Gastrocnemius medialis (tissue), 4 donors: ENCODE measurements at places on chromosomes 3 and 15. TPM values are rescaled to one million over a fixed set of nuclear protein-coding genes. Genes with fewer than 3 reads are reported as not detected.
A peak's percentile ranks its signal among the peaks of the same experiment; 100 is the strongest.

GRCh38 chr3:23830869-23831484 is 25.2 kb downstream of the UBE2E1 start:
- no peaks in the 10 kb centered on the region for H3K36me3 ChIP-seq
- DNase-seq = no peak
- peaks cover 50% of the 10 kb centered on the region for H3K4me1 ChIP-seq

DNA sequence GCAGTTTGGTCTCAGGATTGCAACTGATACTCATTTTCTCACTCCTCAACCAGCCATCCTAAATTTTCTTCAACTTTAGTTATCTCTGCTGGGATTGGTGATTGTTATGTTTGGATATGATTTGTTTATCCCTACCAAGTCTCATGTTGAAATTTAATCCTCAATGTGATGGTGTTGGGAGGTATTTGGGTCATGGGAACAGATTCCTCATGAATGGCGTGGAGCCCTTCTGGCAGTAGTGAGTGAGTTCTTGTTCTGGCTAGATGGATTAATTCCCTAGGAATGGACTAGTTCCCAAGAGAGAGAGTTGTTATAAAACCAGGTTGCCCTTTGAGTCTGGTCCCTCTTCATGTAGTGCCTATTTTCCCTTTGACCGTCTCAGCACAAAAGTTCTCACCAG is 399.9 kb downstream of the SQOR start:
- H3K4me1 ChIP-seq = no peaks in the 10 kb centered on the region
- H3K4me3 ChIP-seq = no peak overlapping the region
- no peak overlapping the region for H3K27ac ChIP-seq
- H3K36me3 ChIP-seq = no peaks in the 10 kb centered on the region

GRCh38 chr15:58258501-58259292 is 120.5 kb downstream of the AQP9 start:
- no peaks in the 10 kb centered on the region for H3K36me3 ChIP-seq
- H3K27me3 ChIP-seq = no peaks in the 10 kb centered on the region
- peak; percentile 51 for DNase-seq

GRCh38 chr15:91515188-91515754 is 338.2 kb upstream of the SLCO3A1 start:
- no peak overlapping the region for H3K4me3 ChIP-seq
- H3K27ac ChIP-seq = no peak overlapping the region
- no peaks in the 10 kb centered on the region for H3K27me3 ChIP-seq
- no peaks in the 10 kb centered on the region for H3K4me1 ChIP-seq
- H3K36me3 ChIP-seq = no peaks in the 10 kb centered on the region
- DNase-seq = no peak

GRCh38 chr15:48710952-48711495 is 65.5 kb upstream of the FBN1 start:
- no peak overlapping the region for H3K27ac ChIP-seq
- no peaks in the 10 kb centered on the region for H3K36me3 ChIP-seq
- no peaks in the 10 kb centered on the region for H3K4me1 ChIP-seq
- no peak overlapping the region for H3K4me3 ChIP-seq

DNA sequence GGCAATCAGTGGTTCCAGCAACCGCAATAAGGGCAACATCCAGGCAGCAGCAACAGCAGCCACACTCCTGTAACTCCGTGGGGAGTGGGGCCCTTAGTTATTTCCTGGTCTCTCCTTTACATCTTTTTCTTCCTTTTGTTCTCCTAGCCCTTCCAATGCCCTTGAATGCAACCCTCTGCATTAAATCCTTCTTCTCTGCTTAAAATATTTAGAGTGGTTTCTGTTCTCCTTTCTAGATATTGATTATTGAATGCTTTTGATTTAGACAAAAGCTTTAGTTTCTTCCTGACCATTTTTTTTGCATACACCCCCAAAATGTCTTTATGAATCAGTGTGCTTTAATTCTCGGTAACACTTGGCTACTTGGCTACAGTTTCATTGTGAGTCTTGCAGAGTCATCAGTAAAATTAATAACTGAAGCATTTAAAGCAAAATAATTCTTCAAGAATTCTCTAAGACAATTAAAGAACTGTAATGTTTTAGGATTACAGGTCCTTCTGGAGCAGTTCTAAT is 586.1 kb downstream of the MECOM start:
- no peak for DNase-seq
- no peaks in the 10 kb centered on the region for H3K4me1 ChIP-seq
- H3K27me3 ChIP-seq = no peaks in the 10 kb centered on the region
- no peak overlapping the region for H3K27ac ChIP-seq
- no peak overlapping the region for H3K4me3 ChIP-seq

DNA sequence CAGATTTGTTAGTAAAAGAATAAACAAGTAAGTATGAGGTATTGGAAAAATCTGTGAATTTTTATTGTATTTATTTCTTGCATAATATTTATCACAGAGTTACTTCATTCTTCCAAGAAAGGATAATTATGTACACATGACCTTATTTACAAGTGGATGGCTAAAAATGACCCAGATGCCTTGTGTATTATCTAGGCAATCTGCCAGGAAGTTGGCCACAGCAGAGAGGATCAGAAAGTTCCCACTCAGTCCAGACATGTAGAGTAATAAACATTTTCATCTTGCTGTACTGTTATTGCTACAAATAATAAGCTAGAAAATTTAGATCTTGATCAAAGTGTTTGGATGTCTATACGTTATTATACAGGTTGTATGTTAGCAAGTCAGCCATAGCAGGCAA is 317.1 kb downstream of the EPHA6 start:
- no peak overlapping the region for H3K4me3 ChIP-seq
- H3K27ac ChIP-seq = no peak overlapping the region
- DNase-seq = no peak
- no peaks in the 10 kb centered on the region for H3K36me3 ChIP-seq

DNA sequence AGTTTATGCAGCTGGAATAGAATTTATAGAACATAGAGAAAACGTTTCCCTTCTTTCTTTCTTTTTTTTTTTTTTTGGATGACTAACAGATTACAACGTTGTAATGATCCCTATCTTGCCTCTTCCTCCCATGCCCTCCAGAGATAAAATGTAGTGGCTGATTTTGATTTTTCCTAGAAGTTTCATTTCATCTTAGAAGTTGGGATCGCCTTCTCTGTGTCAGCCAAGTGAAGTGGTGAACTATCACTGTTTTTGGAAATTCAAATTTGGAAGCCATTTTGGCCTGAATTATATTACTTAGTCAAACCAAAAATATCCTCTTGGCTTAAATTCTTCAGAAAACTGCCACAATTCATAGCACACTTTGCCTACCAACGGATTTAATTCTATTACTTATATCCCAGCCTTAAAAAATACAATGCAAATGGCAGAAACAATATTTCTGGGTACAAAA is 1025.5 kb upstream of the NR2F2 start:
- peak overlapping the region; percentile 75 for H3K27ac ChIP-seq
- H3K36me3 ChIP-seq = no peaks in the 10 kb centered on the region
- no peaks in the 10 kb centered on the region for H3K27me3 ChIP-seq
- DNase-seq = no peak

GRCh38 chr15:68279779-68280753 is 2.5 kb downstream of the FEM1B start:
- peaks cover 69% of the 10 kb centered on the region for H3K4me1 ChIP-seq
- H3K4me3 ChIP-seq = peak overlapping the region; percentile 77
- H3K36me3 ChIP-seq = peaks cover 17% of the 10 kb centered on the region
- H3K27ac ChIP-seq = peak overlapping the region; percentile 100
- H3K27me3 ChIP-seq = no peaks in the 10 kb centered on the region
- peak; percentile 61 for DNase-seq

GRCh38 chr3:134325061-134325705 is 49.1 kb downstream of the AMOTL2 start:
- DNase-seq = no peak
- H3K4me3 ChIP-seq = no peak overlapping the region
- H3K27ac ChIP-seq = no peak overlapping the region
- peaks cover 22% of the 10 kb centered on the region for H3K4me1 ChIP-seq

DNA sequence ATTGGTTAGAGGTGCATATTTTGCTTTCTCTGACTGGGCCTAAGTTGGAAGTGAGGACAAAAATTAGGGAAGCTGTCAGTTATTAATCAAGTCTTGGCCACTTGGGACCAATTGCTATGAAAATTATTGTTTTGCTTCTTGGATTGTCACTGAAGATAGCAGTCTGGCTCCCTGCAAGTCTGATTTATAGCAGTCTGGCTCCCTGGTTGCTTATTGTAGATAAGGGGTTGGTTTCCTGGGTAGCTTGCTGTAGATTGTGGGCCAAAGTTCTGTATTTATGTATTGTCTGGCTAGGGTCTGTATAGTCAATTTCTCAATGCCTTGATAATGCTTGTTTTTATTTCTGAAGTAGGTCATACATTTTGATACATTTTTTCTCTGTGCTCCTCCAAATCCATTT is 13.3 kb upstream of the DRD3 start:
- H3K4me3 ChIP-seq = no peak overlapping the region
- H3K36me3 ChIP-seq = no peaks in the 10 kb centered on the region
- no peak for DNase-seq
- no peaks in the 10 kb centered on the region for H3K4me1 ChIP-seq

DNA sequence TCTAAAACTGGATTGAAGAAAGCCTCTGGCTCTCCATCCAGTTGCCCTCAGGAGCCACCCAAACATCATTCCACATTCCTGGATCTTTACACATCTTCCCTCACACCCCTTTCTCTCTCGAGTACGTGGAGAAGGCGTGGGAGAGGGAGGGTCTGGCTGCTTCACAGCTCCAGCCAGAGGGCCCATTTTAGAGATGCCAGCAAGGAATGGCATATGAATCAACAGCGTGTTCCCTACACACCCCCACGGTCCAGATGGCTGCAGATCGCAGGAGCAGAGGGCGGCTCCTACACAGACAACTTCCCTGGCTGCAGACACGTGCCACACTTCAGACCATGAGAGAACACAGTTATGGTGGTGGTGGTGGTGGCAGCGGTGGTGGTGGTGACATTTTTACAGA is 280.1 kb downstream of the ERC2 start:
- no peaks in the 10 kb centered on the region for H3K27me3 ChIP-seq
- H3K27ac ChIP-seq = no peak overlapping the region
- H3K4me1 ChIP-seq = no peaks in the 10 kb centered on the region
- no peak for DNase-seq
- H3K36me3 ChIP-seq = no peaks in the 10 kb centered on the region

DNA sequence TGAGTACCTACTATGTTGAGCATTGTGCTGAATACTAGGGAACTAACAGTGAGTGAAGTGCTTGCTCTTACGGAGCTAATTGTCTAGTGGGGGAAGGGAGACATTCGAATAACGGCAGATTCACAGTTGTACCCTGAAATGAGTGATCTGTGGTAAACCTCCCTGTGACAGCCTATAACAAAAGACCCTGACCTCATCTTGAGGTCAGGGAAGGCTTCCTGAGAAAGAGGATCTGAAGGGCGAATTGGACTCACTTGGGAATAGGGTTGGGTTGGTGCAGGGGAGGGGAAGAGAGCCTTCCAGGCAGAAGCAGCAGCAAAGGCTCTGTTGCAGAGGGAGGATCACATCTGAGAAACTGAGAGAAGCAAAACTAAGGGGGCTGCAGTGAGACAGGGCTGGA is 13.2 kb downstream of the HPS3 start:
- H3K27ac ChIP-seq = no peak overlapping the region
- no peaks in the 10 kb centered on the region for H3K27me3 ChIP-seq
- no peak overlapping the region for H3K4me3 ChIP-seq
- no peaks in the 10 kb centered on the region for H3K4me1 ChIP-seq
- H3K36me3 ChIP-seq = no peaks in the 10 kb centered on the region

DNA sequence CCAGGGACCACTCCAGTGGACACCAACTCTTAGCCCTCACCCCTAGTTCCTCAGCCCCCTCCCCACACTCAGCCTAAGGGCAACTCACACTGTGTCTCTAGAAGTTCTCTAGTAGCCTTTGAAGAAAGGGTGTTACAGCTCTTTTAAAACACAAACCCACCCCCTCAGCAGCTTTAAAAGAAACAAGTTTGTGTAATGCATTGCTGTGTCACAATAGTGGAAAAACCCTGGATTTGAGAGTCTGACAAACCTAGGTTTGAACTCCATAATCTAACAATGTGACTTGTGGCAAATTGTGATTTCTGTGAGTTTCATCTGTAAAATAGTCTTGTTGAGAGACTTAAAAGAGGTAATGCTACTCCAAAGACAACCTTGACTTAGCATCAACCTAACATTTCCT is 54.0 kb downstream of the PLCH1 start:
- DNase-seq = no peak
- no peaks in the 10 kb centered on the region for H3K36me3 ChIP-seq
- no peaks in the 10 kb centered on the region for H3K4me1 ChIP-seq
- no peak overlapping the region for H3K4me3 ChIP-seq
- H3K27me3 ChIP-seq = no peaks in the 10 kb centered on the region

DNA sequence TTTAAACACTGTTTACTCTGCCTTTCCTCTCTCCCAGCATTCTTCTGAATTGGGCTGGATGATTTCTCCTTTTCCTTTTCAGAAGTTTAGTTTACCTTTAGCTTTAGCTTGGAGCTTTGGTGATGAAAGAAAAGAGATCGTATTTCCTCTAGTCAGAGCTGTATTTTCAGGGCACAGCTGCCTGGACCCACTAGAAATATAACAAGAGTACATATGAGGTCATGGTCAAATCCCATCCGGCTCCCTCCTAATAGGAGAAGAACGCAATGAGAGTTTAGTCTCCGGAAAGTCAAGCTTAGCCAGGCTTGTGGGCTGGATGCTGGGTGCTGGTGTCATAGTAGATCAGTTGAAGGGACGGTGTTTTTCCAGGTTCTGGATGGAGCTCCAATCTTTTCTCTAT is 177.1 kb upstream of the PFN2 start:
- no peaks in the 10 kb centered on the region for H3K36me3 ChIP-seq
- H3K4me1 ChIP-seq = peaks cover 53% of the 10 kb centered on the region
- no peaks in the 10 kb centered on the region for H3K27me3 ChIP-seq

- H3K27me3 ChIP-seq = no peaks in the 10 kb centered on the region
- peaks cover 7% of the 10 kb centered on the region for H3K36me3 ChIP-seq
- no peak overlapping the region for H3K27ac ChIP-seq
- no peak overlapping the region for H3K4me3 ChIP-seq
- no peak for DNase-seq
- no peaks in the 10 kb centered on the region for H3K4me1 ChIP-seq
Measured at GRCh38 chr3:56667973-56668579, 15.0 kb downstream of the TASOR start.

GRCh38 chr3:19734453-19734852 is 199.6 kb downstream of the EFHB start:
- H3K27me3 ChIP-seq = no peaks in the 10 kb centered on the region
- no peak overlapping the region for H3K4me3 ChIP-seq
- no peaks in the 10 kb centered on the region for H3K36me3 ChIP-seq
- H3K4me1 ChIP-seq = no peaks in the 10 kb centered on the region
- no peak overlapping the region for H3K27ac ChIP-seq
- DNase-seq = no peak

DNA sequence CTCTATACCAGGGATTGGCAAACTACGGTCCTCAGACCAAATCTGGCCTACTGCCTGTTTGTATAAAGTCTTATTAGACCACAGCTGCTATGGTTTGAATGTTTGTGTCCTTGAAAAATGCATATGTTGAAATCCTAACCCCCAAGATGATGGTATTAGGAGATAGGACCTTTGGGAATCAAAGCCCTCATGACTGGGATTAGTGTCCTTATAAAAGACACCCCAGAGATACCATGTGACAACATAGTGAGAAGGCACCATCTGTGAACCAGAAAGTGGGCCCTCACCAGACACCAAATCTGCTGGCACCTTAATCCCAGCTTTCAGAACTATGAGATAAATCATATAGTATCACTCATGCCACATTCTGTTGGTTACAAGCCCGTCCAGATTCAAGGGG is 7.4 kb downstream of the HMCES start:
- no peaks in the 10 kb centered on the region for H3K36me3 ChIP-seq
- H3K4me1 ChIP-seq = no peaks in the 10 kb centered on the region
- no peaks in the 10 kb centered on the region for H3K27me3 ChIP-seq
- no peak for DNase-seq
- no peak overlapping the region for H3K27ac ChIP-seq

The MCCC1 gene
- 11.5 TPM for total RNA-seq

The ACSBG1 gene
- total RNA-seq = not detected

The GHSR gene
- not detected for total RNA-seq

The CADPS gene
- total RNA-seq = 2.1 TPM

The MYRIP gene
- total RNA-seq = 1.9 TPM

The ACVR2B gene
- total RNA-seq = 2.5 TPM

The LRRIQ4 gene
- total RNA-seq = not detected

The FAM174B gene
- total RNA-seq = 11.9 TPM

The TM4SF1 gene
- total RNA-seq = 38.8 TPM

The TMC3 gene
- total RNA-seq = not detected
